Hypothalamus (tissue), 51 donors: ENCODE measurements at places on chromosomes 4 and X.

- no peak for DNase-seq
These were observed 31.9 kb downstream of the CDKL2 start for GRCh38 chr4:75598390-75598789.

DNA sequence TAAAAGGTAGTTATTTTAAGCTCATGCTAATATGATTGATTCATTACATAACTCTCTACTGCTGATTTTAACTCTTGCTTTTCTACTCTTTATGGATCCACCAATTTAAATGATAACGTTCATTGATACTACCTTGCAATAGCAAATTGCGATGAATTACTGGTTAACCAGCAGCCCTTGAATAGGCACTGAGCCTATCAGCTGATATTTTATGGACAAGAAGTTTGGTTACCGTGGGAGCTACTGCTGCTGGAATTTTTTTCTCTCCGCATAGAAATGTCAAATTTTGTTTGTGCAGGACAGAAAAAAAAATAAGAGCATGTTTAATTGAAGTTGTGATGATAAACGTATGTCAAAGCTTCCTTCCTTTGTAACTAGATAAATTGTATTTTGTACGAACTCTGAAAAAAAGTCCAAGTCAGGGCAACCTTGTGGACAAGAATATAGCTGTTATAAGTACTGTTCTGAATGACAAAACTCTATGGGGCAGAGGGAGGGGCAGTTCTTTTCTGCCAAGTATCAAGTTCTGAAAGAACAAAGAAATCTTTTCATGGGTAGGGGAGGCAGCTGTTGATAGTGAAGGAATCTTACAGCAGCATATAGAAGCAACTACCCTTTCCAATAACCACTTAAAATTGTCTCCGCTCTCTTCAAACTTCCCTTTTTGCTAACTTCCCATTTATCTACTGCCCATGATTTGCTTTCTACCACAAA is 434.9 kb upstream of the PABPC4L start:
- DNase-seq, result no peak

- no peak for DNase-seq
These were observed 43.6 kb downstream of the HTT-AS start for GRCh38 chr4:3030566-3031356.

DNA sequence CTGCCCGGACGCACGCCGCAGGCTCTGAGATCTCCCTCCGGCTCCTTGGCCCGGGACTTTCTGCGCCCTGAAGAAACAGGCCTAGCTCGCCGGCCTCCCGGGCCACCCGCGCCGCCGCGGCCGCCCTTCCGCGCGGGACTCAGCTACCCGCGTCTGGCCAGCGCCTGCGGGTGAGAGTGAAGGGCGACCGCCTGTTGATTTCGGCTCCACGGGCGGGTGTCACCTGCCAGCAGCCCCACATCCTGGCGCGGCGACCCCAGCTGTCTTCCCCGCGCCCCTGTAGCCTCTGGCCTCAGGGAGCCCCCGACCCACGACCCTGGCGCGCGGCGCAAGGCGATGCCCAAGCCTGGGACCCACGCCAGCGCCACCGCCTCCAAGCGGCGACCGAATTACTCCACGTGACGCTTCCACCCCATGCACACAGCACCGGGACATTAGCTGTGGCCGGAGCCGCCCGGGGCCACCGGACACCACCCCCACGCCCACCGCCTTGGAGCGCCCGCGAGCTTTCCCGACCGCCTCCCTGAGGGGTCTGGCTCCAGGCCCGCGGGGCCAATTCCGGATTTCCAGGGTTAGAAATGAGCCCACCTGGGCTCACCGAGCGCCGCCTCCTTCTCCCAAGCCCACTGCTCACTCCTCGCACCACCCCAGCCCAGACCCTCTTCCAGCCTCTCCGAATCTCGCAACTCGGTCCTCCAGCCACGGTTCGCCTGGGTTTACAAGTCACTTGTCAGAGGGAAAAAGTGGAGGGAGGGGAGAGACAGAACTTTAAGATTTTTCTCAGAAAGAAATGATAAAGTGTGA is 10.2 kb downstream of the ARX start:
- no peak for DNase-seq

DNA sequence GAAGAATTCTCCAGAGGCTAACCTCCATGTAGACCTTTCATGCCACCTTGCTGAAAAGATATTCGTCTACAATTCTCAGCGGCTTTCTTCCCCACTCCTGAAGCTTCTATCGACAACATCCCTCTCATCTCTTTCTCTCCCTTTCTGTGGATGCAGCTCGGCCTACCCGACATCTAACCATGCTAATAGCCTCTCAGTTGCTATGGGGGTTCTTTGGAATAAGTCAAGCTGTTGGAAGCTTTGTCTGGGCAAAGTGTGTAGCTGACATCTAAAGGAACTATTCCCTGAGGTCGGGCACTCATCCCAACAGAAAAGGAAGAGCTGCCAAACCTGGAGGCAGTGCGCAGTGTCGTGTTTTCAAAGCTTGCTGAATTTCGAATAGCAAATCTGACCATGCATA is 192.1 kb downstream of the RBMX2 start:
- DNase-seq, result no peak

DNA sequence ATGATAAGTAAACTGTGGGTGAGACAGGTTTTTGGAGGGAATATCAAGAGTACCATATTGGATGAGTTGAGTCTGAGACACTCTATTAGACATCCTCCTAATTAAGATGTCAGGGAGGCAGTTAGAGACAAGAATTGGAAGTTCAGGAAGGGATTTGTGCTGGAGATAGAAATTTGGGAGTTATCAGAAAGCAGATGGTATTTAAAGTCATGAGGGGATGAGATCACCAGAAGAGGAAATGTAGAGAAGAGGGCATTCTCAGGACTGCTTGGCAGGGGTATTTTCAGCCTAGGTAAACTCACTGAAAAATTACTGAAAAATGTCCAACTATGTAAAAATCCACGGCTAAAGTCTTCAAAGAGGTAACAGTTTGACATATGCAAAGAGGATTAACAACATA is 161.6 kb upstream of the PGRMC2 start:
- no peak for DNase-seq
